ENCODE measurements at places on chromosomes 6 and 20.

- H3K27ac ChIP-seq, result no peak overlapping the region
- H3K4me1 ChIP-seq, result no peaks in the 10 kb centered on the region
- no peaks in the 10 kb centered on the region for H3K27me3 ChIP-seq
- no peak overlapping the region for H3K4me3 ChIP-seq
- no peaks in the 10 kb centered on the region for H3K36me3 ChIP-seq
Observed at GRCh38 chr6:109197061-109197460, 101.8 kb downstream of the CEP57L1 start.

- no peaks in the 10 kb centered on the region for H3K27me3 ChIP-seq
- H3K36me3 ChIP-seq, result peaks cover 3% of the 10 kb centered on the region
Observed at GRCh38 chr6:119326291-119327005, 23.1 kb downstream of the MAN1A1 start.

- no peak overlapping the region for H3K4me3 ChIP-seq
- H3K4me1 ChIP-seq, result no peaks in the 10 kb centered on the region
- H3K27me3 ChIP-seq, result no peaks in the 10 kb centered on the region
- DNase-seq, result no peak
Observed at GRCh38 chr6:113809826-113810225, 47.3 kb upstream of the MARCKS start.

DNA sequence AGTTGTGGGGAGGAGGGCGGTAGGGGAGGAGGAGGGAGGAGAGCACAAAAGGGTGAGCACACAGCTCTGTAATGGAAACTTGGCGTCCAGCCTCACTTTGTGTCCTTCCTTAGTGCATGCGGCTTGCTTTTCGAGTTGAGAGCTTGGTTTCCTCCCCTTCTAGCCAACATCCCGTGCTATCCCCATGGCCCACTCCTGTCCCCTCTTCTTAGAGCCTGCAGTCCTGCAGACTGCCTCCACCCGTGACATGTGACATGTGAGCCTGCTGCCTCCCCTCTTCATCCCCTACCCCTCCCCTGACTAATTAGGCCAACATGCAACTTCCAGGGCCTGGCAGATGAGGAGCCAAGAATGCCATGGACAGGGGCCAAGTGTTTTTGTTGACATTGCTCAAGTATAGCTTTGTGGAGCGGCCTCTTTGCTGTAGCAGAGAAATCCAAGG, 63.2 kb downstream of the SLC24A3 start:
- no peaks in the 10 kb centered on the region for H3K4me1 ChIP-seq
- H3K36me3 ChIP-seq, result no peaks in the 10 kb centered on the region
- H3K27ac ChIP-seq, result no peak overlapping the region
- DNase-seq, result no peak
- no peak overlapping the region for H3K4me3 ChIP-seq

DNA sequence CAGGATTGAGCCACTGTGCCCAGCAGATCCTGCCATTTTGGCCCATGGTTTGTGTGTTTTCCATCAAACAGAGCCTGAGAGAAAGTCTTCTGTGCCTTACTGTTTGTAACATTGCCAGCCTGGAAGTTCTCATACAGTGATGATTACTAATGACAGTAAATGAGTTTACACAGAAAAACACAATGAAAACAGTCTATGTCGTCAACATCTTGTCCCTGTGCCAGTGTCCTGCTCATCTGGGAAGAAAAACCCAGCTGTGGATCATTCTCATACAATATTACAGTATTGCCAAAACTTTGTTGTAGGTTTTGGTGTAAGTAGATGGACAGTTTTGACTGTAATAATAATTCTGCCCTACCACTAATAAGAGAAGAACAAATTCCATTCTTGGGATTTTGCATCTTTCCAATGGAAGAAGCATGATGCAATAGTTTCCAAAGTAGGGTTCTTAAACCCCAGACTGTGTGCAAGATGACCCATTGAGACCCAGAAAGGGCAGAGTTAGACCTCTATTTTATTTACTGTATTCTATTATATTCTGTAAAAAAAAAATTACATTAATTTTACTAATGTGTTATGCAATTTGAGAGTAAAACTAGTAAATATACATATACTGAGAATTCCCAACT, 135.0 kb upstream of the JARID2 start:
- no peaks in the 10 kb centered on the region for H3K4me1 ChIP-seq
- no peaks in the 10 kb centered on the region for H3K27me3 ChIP-seq
- H3K4me3 ChIP-seq, result no peak overlapping the region

DNA sequence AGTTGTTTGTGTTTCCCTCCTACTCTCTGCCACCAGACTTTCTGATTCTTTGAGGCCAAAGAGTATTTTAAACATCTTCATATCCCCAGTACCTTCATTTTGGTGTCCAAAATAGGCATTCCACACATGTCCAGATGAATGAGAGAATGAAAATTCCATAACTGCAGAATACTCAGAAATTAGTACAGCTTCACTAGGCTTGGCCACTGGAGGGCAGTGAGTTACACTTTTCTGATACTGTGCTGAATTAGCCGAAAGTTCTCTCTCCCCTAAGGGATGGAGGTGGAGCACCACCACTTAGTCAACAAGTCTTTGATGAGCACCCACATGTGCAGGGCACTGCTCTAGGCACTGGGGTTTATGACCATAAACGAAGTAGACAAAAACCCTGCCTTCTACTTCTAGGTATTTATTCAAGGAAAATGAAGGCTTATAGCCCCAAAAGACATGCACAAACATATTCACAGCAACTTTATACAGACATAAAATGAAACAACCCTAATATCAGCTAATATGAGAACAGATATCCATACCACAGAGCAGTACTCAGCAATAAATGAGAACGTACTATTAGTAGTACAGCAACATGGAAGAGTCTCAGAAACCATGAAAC, 46.1 kb upstream of the TMEM217 start:
- H3K27me3 ChIP-seq, result no peaks in the 10 kb centered on the region
- no peak overlapping the region for H3K27ac ChIP-seq
- H3K4me3 ChIP-seq, result no peak overlapping the region
- no peaks in the 10 kb centered on the region for H3K4me1 ChIP-seq

DNA sequence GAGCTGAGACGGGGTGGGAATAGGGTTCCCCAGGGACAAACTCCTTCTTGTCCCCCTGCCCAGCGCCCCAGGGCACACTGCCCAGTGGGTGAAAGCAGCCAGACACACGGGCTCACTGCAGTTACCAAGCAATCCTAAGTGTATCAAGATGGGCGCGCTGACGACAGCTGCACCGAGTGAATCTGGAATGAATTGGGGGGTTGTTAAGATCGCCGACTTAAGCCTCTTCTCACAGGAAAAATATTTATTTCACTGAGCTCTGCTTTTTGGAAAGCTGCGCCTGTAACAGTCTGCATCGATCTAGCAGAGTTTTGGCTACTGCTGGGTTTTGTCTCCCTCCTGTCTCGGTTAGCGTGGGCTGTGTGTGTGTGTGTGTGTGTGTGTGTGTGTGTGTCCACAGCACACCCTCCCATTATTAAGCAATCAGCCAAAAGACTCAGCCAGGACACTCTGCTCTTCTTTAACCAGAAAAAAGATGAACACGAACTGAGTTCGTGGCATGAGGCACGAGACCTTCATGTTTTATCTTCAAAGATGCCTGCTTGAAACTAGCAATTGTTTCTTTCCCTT, 35.9 kb downstream of the RIPOR3 start:
- peaks cover 4% of the 10 kb centered on the region for H3K4me1 ChIP-seq
- no peak overlapping the region for H3K27ac ChIP-seq
- peak overlapping the region; percentile 58 for H3K4me3 ChIP-seq
- no peaks in the 10 kb centered on the region for H3K27me3 ChIP-seq

- H3K27me3 ChIP-seq, result no peaks in the 10 kb centered on the region
- no peak overlapping the region for H3K4me3 ChIP-seq
- H3K4me1 ChIP-seq, result no peaks in the 10 kb centered on the region
Observed at GRCh38 chr20:20969701-20970280, 136.4 kb downstream of the LINC00237 start.
